ENCODE measurements at places on chromosomes 1 and 21. TPM values are rescaled to one million over a fixed set of nuclear protein-coding genes. Genes with fewer than 3 reads are reported as not detected.

The YTHDF2 gene
- total RNA-seq: 104 TPM

The ACTL8 gene
- not detected for total RNA-seq

The PTGFR gene
- total RNA-seq: not detected

The CLEC20A gene
- total RNA-seq: not detected

The TTC39A gene
- total RNA-seq: 0.51 TPM

The BCL2L15 gene
- total RNA-seq: 1.7 TPM

All from activated T-cell treated with anti-CD3 and anti-CD28 coated beads, Interleukin-2, amount 50 U/mL, for 72 hours (primary cell).